ENCODE measurements at places on chromosomes 2 and 18.

- DNase-seq: no peak
Observed at GRCh38 chr2:219010162-219010756, 17.0 kb upstream of the CRYBA2 start.

GRCh38 chr2:187230088-187230487 is 218.0 kb downstream of the CALCRL start:
- DNase-seq: no peak

- DNase-seq: no peak
Observed at GRCh38 chr2:107001062-107001461, 115.1 kb upstream of the ST6GAL2 start.

- no peak for DNase-seq
Observed at GRCh38 chr2:74255660-74256213, 57.3 kb downstream of the MTHFD2 start.

DNA sequence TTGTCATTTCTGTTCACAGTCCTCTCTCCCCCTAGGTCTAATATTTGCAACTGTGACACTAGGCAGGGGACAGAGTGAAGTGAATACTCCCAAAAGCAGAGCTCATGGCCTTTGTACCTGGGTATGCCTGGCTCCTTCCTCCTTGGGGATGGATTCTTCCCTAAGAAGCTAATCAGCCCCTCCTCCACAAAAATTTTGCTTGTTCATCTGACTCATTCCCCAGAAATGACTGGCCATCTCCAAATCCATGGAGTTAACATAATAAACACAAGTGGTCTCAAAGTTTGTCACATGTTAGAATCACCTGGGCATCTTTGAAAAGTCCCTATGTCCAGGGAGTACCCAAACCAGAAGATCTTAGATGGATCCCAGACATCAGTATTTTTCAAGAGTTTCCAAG is 65.3 kb downstream of the SUCLG1 start:
- DNase-seq: no peak

GRCh38 chr2:64525317-64525613 is 1.1 kb downstream of the AFTPH start:
- peak; percentile 24 for DNase-seq

DNA sequence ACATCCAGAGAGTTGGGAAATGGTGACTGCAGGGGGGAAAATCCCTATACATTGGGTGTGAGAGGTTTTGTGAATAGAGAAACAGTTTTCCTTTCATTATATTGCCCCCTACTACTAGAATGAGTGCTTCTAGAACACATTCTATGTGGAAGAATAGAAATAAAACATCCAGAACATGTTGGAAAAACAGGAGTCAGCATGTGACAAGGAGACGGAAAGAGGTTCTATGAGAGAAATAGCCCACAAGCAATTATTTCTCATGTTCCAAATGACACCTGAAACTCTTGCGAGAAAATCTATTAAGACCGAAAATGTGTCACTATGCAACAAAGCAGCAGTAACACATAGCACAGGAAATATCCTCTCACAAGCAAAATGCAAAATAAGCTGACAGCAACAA is 202.7 kb upstream of the SPOPL start:
- DNase-seq: no peak

GRCh38 chr2:359047-359446 is 71.2 kb upstream of the ALKAL2 start:
- DNase-seq: no peak

DNA sequence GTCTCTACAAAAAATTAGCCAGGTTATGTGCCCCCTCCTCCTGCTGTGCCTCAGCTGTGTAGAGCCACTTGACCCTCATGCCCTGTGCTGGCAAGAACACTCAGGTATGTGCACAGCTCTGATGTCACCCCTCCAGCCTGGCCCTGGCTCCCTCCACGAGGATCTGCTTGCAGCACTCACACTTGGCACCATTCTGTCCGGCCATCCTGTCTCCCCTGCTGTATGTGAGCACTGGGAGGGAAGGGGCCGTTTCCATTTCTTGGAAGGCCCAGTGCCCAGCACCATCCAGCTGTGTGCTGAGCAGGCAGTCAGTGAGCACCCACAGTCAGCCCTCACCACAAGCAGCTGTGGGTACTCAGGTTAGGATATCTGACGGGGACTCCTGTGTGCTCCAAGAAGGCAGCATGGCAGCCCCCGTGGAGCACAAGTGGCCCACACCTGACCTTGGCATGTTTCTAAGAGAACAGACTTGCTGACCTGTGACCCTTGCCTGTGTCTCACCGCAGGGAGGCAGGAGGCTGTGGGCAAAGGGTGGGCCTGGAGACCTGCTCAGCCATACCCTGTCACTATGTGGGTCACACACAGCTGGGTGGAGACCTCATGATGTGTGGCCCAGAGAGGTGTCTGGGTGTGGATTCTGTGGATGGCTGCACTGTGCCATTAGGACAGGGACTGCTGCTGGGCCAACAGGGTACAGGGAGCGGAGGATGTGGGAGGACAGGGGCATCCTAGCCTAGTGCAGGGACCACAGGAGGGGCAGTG is 31.5 kb downstream of the USP34 start:
- no peak for DNase-seq

GRCh38 chr2:91442246-91442905 is 2750.9 kb downstream of the RPIA start:
- DNase-seq: no peak

DNA sequence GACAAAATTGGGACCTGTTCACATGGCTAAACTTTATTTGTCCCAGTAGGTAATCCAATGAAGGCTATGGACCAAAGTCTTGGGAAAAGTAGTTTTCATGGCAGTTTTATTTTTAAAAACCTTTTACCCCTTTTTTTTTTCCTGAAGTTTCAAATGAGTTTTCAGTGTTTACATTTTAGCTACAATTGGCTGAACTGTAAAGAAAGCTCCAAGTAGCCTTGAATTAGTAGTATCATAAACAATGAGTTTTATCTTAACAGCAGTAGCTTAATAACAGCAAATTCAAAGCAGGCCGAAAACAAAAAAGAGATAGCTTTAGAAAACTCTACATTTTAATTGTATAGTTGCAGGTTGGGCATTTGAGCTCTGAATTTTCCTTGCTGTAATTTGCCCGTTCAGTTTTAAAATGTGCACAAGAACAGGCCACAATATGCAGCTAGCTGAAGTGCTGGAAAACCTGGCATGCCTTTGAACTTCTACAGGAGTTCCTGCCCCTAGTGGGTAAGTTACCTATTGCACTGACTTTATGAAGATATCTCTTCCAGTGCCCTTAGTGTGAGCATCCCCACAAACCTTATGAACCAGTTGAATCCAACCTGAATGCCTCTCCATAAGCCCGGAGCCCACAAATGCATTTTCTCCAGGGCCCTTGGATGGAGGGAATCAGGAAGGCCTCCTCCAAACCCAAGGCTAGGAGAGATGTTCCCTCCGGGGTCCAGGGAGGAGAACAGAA is 106.7 kb downstream of the XRCC5 start:
- DNase-seq: no peak

DNA sequence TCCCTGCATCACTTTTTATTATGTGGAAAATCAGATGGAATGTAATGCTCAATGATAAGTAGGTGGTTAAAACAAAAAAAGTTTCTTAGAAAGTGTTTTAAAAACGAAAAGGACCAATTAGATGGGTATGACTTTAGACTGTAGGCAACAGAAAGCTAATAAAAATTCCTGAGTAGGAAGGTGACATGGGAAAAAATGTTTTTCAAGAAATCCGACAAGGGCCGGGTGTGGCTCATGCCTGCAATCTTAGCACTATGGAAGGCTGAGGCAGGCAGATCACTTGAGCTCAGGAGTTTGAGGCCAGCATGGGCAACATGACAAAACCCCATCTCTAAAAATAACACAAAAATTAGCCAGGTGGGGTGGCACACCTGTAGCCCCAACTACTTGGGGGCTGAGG is 126.1 kb downstream of the THADA start:
- DNase-seq: no peak

DNA sequence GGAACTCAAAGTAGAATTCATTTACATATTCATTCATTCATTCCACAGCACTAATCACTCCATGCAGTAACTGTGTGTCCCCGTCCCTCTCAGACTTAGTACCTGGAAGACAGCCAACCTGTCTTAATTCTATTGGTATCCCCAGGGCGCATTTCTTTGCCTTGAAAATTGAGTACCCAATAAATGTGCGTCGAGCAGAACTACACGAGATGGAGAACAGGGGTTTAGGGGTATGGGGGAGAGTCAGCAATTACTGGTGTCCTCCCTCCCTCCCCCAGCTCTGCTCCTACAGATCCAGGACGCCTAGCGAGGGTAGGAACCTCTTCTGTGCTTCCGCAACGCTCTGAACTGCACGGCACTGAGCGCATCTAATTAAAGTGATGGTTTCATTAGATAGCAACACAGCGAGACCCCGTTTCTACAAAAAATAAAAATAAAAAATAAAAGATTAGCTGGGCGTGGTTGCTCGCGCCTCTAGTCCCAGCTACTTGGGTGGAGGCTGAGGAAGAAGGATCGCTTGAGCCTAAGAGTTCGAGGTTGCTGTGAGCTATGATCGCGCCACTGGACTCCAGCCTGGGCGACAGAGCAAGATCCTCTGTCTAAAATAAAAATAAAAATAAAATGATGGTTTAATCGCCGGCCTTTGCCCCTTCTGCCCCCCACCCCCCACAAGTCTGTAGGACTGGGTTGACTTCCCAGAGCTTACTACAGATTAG is 614 bp upstream of the FKBP1B start:
- no peak for DNase-seq

DNA sequence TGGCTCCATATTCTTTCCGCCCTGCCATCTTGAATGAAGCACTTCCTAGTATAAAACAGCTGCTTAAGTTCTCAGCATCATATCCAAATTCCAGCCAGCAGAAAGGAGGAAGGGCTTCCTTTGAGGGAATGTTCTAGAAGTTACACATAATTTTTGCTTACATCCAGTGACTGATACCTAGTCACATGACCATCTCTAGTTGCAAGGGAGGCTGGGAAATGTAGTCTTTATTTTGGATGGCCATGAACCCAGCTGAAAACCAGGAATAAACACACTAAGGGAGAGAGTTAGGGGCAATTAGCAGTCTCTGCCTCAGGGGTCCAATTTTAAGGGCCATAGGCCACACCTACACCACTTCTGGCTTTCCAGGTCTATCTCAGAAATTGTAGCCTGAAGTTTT is 57.8 kb upstream of the LMAN1 start:
- DNase-seq: no peak

- no peak for DNase-seq
Observed at GRCh38 chr18:11324956-11325882, 175.8 kb upstream of the PIEZO2 start.

DNA sequence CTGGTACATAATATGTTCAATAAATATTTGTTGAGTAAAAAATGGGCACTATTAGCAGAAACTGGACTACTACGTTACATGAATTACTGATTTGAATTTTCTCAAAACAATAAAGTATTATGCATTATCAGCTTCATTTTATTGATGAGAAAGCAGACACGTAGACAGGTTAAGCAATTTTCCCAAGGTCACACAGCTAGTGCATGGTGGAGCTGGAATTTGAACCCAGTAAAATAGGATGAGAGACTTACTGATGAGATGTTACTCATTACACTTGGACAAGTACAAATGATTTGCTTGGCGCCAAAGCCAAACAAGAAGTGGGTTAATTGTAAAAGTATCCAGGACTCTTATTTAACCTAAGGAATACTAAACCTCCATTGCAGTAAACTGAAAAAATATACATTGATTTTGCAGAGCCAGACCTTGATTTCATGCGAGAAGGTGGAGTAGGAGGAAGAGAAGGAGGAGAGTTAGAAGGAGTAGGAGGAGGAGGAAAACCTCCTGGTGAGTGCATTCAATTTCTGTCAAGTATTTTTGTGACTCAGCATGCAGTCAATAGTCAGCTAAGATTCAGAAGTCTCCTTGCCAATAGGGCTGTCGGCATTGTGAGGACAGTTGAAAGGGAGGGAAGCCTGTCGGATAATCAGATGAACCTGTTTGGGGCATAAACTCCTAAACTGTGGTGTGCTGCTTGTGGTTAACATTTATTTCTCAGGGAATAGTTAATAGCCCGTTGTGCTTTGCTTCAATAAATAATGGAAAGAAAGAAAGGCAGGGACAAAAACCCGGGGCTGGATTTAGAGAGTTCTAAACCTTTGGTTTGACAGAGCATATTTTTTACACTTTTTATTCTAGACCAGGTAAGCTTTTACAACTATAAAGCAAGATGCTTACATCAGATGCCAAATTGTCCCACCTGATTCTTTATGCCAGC is 77.0 kb upstream of the TACR1 start:
- no peak for DNase-seq

GRCh38 chr2:178208817-178209216 is 14.5 kb downstream of the OSBPL6 start:
- DNase-seq: no peak
